Amygdala (tissue), 56 donors: ENCODE measurements at places on chromosomes 13 and 19.

GRCh38 chr13:33015241-33015668 lies 968 bp upstream of the KL start:
- DNase-seq: no peak

GRCh38 chr13:81757348-81757970 lies 1416.5 kb upstream of the SPRY2 start:
- DNase-seq: no peak

DNA sequence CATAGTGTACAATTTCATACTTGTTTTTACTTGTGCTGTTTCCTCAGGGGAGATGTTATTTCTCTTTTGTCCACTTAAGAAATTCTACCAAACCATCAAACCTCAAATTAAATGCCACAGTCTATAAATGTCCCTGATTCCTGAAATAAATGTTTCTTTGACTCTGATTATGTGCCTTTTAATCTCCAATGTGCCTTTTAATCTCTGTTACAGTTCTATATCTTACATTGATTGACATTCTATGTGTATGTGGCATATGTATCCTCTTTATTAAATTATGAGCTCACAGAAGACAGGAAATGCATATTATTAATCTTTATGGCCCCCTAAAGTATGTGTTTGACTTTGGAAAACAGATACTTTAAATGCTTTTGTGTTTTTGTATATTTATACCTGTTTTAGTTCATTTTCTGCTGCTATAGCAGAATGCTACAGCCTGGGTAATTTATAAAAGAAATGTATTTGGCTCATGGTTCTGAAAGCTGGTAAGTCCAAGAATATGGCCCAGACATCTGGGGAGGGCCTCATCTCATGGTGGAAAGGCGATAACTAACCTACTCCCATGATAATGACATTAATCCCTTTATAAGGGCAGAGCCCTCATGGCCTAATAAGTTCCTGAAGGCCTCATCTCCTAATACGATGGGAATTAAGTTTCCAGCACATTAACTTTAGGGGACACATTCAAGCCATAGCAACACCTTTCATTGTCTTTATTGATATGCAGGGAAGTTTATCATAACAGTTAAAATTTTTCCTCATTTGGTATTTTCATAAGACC lies 403.9 kb downstream of the LIG4 start:
- no peak for DNase-seq

DNA sequence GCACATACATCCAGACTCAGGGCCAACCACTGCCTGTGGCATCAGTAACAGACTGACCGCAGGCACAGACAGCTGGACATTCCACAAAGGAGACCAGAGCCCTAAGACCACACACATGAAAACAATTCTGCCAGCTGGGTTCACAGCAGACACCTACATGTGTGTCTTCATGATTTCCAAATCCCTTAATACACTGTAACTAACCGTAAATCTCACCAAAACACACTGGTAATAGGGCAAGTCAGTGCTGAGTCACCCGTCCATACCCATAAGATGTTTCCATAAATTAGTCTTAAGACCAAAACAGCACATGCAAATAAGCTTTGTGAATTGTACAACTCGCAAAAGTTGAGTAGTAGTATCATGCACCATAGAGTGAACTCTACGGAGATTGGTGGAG lies 65.4 kb downstream of the TUBGCP3 start:
- DNase-seq: no peak

- no peak for DNase-seq
These were observed 572.5 kb downstream of the LIG4 start for GRCh38 chr13:107642831-107643230.

DNA sequence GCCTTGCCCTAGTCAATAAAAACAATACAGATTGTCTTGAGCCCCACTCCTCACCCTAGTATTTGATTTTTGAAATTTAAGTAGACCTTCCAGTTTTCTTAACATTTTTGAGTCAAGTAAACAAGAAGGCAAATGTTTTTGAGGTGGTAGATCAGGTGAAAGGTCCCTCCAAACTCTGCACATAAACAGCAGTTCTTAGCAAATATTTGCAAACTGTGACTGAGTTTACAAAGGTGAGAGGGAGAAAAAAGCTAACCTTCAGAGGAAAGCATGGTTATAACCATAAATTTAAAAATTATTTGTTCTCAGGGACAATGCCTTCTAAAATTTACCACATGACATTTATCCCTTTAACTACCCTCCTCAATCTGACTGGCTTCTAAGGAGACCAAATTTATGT lies 84.6 kb upstream of the PCDH17 start:
- no peak for DNase-seq

GRCh38 chr19:48997972-48998371 lies 4.3 kb downstream of the RUVBL2 start:
- DNase-seq: no peak

DNA sequence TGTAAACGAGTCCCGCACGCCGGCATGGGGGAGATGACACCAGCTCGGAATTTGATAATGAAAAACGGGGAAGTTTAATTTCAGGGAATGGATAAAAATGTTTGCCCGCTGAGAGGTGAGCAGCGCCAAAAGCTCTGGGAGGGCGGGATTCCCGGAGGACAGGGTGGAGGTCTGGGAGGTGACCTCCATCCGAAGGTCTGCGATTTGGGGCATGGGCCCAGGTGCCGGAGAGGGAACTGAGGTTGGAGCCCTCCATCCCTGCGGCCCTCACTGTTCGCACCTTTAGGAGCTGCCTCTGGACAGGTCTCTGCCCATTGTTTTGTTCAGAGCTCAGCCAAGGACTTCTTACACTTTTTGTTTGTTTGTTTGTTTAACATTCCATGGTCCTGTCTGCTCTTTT lies 129.8 kb downstream of the URI1 start:
- no peak for DNase-seq

- no peak for DNase-seq
These were observed 601 bp downstream of the SLC46A3 start for GRCh38 chr13:28718196-28718542.

GRCh38 chr13:34162544-34162933 lies 344.6 kb downstream of the RFC3 start:
- DNase-seq: no peak

- DNase-seq: no peak
These were observed 145.1 kb downstream of the TSHZ3 start for GRCh38 chr19:31204115-31204514.

GRCh38 chr19:11192957-11193939 lies 4.1 kb downstream of the KANK2 start:
- no peak for DNase-seq

GRCh38 chr13:96181911-96182310 lies 92.0 kb downstream of the HS6ST3 start:
- no peak for DNase-seq

- DNase-seq: no peak
These were observed 152.5 kb downstream of the IER2 start for GRCh38 chr19:13302526-13303270.

DNA sequence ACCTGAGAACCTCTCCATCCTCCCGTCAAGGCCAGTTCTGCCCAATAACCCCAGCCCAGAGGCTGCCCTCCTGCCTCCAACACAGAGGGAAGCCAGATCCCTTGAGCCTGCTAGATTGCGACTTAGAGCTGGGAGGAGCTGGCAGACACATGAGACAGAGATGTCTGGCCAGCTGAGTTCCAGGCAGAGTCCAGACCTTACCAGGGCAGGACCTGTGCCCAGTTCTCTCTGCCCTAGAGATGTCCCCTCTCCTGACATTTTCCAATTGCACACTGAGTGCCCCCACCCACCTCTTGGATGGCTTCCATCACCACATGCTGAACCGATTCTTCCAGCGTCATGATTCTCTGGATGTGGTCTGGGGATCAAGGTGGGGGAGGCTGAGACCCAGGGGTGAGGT lies 3.0 kb downstream of the HOOK2 start:
- DNase-seq: no peak

GRCh38 chr13:42211704-42212464 lies 60.1 kb upstream of the AKAP11 start:
- DNase-seq: no peak

- DNase-seq: no peak
These were observed 123.6 kb downstream of the UQCRFS1 start for GRCh38 chr19:29089315-29089870.

GRCh38 chr13:113627136-113627535 lies 30.9 kb downstream of the ATP4B start:
- no peak for DNase-seq

DNA sequence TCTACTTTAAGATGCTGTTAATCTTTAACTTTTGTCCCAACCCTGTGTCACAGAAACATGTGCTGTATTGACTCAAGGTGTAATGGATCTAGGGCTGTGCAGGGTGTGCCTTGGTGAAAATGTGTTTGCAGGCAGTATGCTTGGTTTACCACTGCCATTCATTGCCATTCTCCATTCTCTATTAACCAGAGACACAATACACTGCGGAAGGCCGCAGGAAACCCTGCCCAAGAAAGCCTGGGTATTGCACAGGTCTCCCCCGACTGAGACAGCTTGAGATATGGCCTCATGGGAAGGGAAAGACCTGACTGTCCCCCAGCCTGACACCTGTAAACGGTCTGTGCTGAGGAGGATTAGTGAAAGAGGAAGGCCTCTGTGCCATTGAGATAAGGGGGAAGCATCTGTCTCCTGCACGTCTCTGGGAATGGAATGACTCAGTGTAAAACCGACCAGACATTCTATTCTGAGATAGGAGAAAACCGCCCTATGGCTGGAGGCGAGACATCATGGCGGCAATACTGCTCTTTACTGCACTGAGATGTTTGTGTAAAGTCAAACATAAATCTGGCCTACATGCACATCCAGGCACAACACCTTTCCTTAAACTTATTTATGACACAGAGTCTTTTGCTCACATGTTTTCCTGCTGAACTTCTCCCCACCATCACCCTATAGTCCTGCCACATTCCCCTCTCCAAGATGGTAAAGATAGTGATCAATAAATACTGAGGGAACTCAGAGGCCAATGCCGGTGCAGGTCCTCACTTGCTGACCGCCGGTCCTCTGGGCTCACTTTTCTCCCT lies 13.1 kb upstream of the ZNF888 start:
- no peak for DNase-seq

GRCh38 chr19:31527443-31527842 lies 178.2 kb upstream of the TSHZ3 start:
- DNase-seq: no peak

GRCh38 chr13:98443329-98443728 lies 133.6 kb downstream of the STK24 start:
- DNase-seq: no peak

GRCh38 chr13:98909016-98909415 lies 68.8 kb downstream of the DOCK9 start:
- DNase-seq: no peak

DNA sequence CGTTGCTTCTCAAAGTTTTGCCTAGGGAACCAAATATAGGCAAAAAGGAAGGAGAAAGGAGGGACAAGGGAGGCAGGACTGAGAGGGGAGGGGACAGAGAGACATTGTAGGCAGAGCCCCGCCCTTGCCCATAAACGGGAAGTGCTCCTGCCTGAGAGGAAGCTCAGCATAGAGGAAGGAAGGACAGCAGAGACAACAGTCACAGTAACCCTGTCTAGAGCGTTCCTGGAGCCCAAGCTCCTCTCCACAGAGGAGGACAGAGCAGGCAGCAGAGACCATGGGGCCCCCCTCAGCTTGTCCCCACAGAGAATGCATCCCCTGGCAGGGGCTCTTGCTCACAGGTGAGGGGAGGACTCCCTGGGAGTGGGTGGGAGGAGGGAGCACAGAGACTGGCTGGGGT lies at the start of gene CEACAM21:
Gene CEACAM21 (plus strand): TSS at position 169 of the 400 bp plus-strand sequence. CDS start 109 bp downstream, at position 278.
- DNase-seq: no peak

DNA sequence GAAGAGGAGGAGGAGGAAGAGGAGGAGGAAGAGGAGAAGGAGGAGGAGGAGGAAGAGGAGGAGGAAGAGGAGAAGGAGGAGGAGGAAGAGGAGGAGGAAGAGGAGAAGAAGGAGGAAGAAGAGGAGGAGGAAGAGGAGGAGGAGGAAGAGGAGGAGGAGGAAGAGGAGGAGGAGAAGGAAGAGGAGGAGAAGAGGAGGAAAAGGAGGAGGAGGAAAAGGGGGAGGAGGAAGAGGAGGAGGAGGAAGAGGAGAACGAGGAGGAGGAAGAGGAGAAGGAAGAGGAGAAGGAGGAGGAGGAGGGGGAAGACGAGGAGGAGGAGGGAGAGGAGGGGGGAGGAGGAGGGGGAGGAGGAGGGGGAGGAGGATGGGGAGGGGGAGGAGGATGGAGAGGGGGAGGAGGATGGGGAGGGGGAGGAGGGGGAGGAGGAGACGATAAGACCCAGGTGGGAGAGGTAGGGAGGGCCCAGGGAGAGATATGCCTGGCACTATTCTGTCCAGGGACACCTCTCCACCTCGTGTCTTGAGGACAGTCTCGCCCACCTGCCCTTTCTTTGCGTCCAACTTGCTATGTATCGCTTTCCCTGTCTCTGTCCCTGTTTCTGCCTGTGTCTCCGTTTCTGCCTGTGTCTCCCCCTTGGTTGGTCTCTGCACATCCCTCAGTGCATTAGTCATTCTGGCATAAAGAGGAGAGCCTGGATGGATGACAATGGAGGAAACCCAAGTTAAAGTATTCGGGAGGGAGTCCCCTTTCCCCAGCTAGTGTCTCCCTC lies 7.1 kb upstream of the KLK5 start:
- DNase-seq: no peak

DNA sequence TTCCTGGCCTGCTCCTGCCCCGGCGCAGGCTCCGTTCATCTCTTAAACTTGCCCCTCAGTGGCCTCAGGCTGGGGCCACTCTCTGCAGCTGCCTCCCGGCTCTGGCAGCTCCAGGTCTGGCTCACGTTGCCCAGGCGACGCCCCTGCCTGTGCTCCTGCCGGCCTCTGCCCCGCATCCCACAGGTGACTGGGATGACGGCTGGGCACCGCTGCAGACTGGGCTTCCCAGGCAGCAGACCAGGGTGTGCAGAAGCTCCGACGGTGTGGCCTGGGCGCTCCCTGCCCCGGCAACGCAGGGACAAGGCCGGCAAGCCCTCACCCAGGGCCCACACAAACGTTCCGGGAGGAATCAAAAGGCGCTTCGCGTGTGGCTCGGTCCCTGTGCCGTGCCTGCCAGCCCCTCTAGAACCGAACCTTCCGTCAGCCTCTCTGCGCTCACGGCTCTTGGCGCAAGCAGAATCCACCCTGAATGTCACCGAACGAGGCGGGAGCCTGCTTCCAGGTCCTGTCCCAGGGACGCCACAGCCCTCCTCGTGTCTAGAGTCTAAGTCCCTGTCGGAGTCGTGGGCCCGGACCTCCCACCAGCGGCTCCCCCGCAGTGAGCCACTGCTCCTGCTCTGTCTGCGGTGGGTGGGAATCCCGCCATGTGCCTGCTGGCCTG lies 64.8 kb downstream of the MLLT1 start:
- DNase-seq: no peak

DNA sequence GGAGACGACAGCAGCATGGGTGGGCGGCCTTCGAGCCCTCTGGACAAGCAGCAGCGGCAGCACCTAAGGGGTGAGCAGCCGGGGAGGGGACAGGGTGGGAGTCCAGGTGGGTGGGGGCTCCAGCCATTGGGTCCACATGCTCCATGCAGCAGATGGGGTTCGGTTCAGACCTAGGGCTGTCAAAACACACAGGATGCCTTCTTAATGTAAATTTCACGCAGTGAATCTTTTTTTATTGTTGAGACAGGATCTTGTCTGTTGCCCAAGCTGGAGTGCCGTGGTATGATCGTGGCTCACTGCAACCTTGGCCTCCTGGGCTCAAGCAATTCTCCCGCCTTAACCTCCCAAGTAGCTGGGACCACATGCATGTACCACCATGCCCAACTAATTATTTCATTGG lies 15.9 kb downstream of the PGLS start:
- DNase-seq: no peak

GRCh38 chr13:82129281-82129680 lies 1753.0 kb downstream of the SLITRK1 start:
- DNase-seq: no peak

GRCh38 chr19:33825556-33825955 lies 28.9 kb downstream of the KCTD15 start:
- no peak for DNase-seq

- DNase-seq: peak; percentile 37
These were observed 2.1 kb upstream of the PCDH8 start for GRCh38 chr13:52850396-52851136.

GRCh38 chr13:26678796-26679195 lies 81.8 kb downstream of the GPR12 start:
- DNase-seq: no peak
